Activated CD4-positive, alpha-beta T cell treated with anti-CD3 and anti-CD28 coated beads, Interleukin-2, amount 10 ng/mL, durations not matched to agents 7 days and 5 days (primary cell): ENCODE measurements at places on chromosomes 16 and 17. TPM values are rescaled to one million over a fixed set of nuclear protein-coding genes. Genes with fewer than 3 reads are reported as not detected.

The ZNF598 gene
- 56.5 TPM for total RNA-seq

The ADAMTS18 gene
- not detected for total RNA-seq

The SPAG5 gene
- 139 TPM for total RNA-seq

GRCh38 chr16:1427473-1428461 is 3.1 kb upstream of the PERCC1 start:
- no peak for DNase-seq

DNA sequence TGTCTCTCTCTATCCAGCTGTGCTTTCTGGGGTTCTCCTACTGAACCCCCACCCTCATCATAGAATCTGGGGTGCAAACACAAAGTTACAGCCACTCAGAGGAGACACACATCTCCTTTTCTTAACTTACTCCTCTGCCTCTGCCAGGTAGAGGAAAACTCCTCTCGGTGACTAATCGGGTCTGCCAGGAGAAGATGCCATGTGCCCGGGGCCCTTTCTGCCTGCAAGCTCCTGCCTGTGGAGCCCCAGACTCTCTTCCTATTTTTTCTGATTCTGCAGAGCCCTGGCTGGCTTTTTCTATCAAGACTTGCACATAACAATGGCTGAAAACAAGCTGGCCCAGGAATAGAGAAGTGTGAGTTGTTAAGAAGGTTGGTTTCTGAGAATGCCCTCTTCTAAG is 10.4 kb downstream of the SLC6A4 start:
- no peak for DNase-seq

DNA sequence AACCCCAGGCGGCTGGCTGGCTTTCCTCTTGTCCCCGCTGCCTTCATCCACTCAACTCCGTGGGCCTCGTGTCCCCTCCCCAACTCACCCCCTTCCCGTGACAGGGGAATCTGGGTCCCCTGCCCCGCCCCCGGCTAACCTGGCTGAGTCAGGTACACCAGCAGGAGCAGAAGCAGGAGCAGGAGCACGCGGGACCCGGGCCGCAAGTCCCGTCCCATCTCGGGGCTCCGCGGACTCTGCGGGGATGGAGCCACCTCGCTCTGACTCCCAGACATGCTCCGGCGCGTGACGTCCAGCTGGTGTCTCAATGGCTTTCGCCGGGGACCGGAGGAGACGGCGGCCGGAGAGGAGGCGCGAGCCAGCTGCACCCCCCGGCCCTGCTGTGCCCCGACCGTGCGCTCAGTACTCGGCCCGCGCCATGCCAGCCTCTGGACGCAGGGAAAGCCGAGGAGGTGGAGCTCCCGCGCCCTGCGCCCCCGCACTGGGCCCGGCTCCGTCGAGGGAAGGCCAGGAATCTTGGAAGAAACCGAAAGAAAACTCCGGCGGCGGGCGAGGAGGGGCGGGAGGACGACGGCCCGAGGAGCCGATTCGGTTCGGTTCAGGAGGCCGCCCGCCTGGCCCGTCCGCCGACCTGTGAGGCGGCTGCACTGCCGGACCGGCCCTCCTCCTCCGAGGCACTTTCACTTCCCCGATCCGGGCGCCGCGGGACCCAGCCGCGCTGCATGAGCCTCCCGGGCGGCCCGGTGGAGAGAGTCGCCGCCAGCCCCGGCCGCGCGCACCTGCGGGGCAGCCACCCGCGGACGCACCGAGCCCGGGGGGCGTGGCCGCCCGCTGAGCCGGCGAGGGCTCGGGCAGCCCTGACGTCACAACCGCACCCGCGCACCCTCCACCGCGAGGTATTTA is at the start of the genes CXCL16 and ZMYND15:
Gene CXCL16 (minus strand): TSS at position 807 of the 903 bp plus-strand sequence. CDS start 589 bp downstream, at position 218.
Gene ZMYND15 (plus strand): TSS at position 712 of the 903 bp plus-strand sequence. CDS start 716 bp downstream, outside the sequence.
- peak; percentile 51 for DNase-seq
